ENCODE measurements at places on chromosomes 7 and 10.
A peak's percentile ranks its signal among the peaks of the same experiment; 100 is the strongest.

DNA sequence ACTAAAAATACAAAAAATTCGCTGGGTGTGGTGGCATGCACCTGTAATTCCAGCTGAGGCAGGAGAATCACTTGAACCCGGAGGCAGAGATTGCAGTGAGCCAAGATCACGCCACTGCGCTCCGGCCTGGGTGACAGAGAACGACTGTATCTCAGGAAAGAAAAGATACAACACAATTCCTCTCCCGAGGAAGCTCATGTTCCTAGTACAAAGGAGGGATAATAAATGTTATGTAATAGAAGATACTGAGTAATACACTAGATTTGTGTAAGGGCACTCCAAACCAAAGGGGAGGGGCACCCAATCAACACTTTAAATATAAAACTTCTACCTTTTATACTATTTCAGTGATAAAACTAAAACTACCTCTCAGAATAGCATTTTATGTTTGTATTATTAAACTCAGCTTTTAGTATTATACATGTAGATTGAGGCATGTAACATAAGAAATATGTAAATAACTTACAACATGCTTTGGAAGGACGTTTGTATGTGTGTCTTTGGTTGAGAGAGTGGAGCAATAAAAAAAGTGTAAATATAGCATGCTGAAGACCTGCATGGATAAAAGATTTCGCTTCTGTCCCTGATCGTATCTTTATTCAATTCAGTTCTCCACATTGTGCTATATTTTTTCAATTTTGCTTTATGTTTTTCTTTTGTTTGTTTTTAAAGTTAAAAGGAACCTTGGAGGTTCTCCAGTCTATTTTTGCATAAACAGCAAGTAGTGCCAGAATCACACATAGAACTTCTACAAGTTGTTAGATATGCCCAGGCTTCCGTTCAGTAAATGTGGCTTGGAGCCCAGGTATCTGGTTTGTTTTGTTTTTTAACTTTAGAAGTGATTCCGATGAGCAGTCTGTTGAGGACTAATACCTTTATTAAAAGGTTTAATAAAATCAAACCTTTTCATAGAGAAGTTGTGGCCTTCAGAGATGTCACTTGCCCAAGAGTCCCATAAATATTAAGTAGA is 71.9 kb downstream of the WAC start:
- no peak for DNase-seq

DNA sequence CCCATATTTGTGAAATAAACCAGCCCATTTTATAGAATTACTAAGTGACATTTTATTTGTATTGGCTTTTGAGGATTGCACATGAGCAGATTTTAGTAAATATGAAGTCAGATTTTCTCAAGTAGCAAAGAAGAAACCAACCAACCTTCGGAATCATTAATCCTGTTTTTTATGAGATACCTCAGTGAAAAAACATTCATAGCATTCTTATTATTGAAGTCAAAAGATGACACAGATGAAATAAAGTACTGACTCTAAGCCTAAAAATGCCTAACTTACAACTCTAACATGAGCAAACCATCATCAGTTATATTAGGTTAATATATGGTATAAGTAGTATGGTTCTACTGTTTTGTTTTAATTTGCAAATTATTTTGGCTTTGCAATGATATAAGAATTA is 59.9 kb upstream of the AGBL3 start:
- DNase-seq, result no peak

DNA sequence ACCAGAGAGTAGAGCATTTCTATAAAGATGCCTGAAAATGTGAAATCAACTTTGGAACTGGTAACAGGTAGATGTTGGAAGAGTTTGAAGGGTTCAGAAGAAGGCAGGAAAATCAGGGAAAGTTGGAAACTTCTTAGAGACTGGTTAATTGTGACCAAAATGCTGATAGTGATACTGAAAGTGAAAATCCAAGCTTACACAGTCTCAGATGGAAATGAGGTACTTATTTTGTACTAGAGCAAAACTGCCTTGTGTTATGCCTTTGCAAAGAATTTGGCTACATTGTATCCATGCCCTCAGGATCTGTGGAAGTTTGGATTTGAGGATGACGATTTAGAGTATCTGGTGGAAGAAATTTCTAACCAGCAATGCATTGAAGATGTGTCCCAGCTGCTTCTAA is 430.6 kb upstream of the KCND2 start:
- no peak for DNase-seq

GRCh38 chr7:76351372-76351771 is 7.4 kb downstream of the YWHAG start:
- DNase-seq, result no peak

GRCh38 chr7:86158111-86158510 is 485.6 kb upstream of the GRM3 start:
- no peak for DNase-seq

- no peak for DNase-seq
Observed at GRCh38 chr10:131872011-131872826, 28.6 kb upstream of the PPP2R2D start.

GRCh38 chr7:150665896-150666295 is 19.6 kb upstream of the GIMAP2 start:
- DNase-seq, result no peak

DNA sequence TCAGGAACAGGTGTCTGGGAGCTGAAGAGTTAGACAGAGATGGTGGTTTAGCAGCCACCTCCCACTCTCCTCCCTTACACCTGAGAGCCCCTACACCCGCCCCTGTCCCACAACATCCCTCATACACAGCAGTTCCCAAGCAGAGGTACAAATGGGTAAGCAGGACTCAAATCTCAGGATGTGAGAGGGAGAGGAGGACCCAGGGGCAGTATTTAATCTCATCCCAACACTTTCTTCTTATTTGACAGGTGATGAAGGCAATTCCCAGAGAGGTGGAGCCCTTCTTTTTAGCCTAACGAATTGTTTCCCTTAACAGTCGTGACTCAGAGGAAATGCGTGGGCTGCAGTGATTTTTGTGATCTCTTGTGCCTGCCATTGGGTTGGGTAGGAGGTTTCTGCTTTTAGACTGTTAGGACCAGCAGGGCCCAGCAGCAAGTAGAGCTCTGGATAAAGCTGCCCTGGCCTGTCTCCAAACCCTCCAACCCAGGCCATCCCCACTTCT is 191.3 kb downstream of the HECW1 start:
- peak; percentile 41 for DNase-seq

- DNase-seq, result no peak
Observed at GRCh38 chr10:55098452-55098851, 297.4 kb upstream of the PCDH15 start.

DNA sequence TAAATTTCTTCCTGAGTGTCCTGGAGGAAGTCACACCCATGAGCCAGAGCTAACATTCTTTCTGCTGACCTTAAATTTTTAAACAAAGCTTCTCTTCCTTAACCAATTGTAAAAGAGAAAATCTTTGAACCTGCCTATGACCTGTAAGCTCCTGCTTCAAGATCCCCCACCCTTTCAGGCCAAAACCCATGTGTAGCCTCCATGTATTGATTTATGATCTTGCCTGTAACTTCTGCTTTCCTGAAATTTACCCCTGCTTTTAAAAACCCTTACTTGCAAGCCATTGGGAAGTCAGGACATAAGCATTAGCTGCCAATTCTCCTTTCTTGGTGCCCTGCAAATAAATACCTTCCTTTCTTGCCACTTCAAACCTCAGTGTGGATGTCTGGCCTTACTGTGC is 68.5 kb upstream of the HECTD2 start:
- DNase-seq, result no peak

- DNase-seq, result no peak
Observed at GRCh38 chr10:35213699-35214098, 87.1 kb downstream of the CREM start.

DNA sequence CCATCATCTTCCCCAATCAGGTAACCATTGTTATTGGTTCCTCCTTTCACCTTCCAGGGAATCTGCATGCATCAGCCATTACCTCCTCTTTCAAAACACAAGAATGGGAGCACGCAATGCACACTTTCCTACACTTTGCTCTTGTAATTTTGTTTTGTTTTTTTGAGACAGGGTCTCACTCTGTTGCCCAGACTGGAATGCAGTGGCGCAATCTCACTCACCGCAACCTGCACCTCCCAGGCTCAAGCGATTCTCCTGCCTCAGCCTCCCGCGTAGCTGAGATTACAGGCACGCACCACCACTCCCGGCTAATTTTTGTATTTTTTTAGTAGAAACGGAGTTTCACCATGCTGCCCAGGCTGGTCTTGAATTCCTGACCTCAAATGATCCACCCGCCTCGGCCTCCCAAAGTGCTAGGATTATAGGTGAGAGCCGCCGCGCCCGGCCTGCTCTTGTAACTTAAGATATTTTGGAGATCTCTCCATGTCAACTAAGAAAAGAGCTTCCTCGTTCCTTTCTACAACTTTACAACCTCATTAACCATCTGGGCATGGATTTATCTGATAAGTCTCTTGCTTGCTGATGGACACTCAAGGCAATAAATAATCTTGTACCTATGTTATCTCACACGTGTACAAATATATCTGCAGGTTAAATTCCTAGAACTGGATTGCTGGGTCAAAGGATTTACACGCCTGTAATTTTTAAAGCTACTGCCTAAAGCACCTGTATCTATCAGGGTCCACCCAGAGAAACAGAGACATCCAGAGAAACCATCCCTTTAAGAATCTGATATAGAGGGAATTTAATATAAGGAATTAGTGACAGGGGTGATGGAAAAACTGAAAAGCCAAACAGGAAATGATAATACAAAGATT is 4.2 kb downstream of the CYTH3 start:
- no peak for DNase-seq

DNA sequence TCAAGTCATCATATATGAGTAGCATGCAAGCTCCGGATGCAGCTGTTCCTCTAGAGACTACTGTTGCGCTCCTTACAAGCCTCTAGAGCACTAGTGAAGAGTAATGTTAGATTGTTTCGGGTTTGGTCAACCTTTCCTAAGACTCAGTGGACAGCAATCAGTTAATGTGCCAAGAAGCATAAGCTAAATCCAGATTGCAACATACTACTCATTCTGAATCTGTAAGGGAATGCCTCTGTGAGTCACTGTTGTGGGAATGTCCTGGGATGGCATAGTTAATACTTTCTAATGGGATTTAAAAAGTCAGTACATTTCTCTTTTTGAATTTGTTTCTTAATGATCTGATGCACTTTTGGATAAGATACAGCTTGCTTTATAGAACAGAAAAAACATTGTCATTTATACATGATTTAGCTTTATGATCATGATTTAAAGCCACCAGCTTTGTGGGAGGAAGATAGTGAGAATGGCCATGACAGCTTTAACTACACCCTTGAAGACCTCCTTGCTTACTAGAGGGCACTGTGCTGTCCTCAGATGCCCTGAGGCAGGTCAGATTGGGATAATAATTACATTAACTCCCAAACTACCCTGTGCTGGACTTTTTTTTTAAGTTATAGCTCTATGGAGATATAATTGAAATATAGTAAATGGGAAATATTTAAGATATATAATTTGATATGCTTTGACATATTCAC is 138.4 kb downstream of the SDK1 start:
- DNase-seq, result no peak

GRCh38 chr10:32940321-32941301 is 17.4 kb downstream of the ITGB1 start:
- DNase-seq, result no peak

GRCh38 chr10:70803775-70804420 is 11.8 kb upstream of the SGPL1 start:
- DNase-seq, result no peak

GRCh38 chr10:114634609-114634979 is 23.5 kb downstream of the ABLIM1 start:
- DNase-seq, result no peak

DNA sequence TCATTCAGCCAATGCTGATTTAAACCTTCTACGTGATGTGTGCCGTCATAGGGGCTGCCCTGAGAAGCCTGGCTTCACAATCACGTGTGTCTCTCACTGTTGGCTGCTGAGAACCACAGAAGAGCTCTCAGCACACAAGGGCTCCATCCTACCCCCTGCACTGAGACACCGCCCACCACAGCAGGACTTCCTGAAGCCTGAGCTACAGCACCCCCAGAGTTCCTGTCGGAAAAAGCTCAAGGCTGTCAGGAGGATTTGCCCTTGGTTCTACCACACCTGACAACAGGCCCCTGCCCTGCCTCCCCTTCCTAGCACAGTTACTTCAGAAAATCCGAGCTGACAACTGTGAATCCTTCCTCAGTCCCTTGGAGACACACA is 191.9 kb downstream of the MAD1L1 start:
- no peak for DNase-seq

GRCh38 chr7:31022726-31023125 is 29.4 kb upstream of the ADCYAP1R1 start:
- DNase-seq, result no peak

DNA sequence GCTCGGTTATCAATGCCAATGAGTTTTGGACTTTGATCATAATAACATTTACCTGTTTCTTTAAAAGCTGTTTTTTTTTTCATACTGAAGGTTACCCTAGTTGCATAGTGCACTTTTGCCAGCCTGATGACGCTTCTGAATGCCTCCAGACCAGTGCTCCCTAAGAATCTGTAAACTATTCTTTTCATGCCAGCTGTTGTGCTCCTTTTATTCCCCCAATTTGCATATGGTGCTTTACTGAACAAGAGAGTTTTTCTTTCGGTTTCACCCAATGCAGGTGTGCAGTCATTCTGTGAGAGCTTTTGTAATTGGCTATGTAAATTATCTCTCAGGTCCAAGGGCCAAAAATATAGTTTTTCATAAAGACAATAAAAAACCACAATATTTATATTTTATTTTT is 48.1 kb upstream of the GLCCI1 start:
- no peak for DNase-seq

DNA sequence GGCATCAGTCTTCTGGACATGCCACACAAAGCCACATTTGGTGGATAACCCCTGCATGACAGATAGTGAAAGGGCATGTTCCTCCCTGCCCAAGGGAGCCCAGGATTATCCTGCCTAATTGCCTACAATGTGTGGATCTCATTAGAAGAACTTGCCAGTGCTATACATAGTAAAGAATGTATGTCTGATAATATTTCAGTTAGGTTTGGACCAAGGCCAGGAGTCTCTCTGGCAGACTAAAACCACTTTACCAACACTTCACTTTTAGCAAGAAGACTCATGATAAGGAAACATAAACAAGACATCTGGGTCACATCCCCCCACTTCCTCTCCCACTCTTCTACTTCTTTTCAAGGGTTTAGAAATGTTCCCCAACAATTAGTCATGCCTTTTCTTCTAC is 196.7 kb downstream of the MTERF1 start:
- no peak for DNase-seq

DNA sequence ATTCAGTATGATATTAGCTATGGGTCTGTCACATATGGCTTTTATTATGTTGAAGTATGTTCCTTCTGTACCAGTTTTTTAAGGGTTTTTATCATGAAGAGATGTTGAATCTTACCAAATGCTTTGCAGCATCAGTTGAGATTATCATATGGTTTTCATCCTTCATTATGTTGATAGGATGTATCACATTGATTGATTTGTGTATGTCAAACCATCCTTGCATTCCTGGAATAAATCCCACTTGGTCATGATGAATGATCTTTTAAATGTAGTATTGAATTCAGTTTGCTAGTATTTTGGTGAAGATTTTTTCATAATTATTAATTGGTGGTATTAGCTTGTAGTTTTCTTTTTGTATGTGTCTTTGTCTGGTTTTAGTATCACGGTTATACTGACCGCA is 185.9 kb downstream of the MBL2 start:
- DNase-seq, result no peak

- DNase-seq, result no peak
Observed at GRCh38 chr7:99112097-99112496, 31.8 kb downstream of the SMURF1 start.

All from stimulated activated CD8-positive, alpha-beta memory T cell treated with anti-CD3 and anti-CD28 coated beads, Interleukin-7, amount 100 ng/mL, for 4 hours (primary cell).